Activated CD8-positive, alpha-beta T cell treated with anti-CD3 and anti-CD28 coated beads, Interleukin-2, amount 10 ng/mL, durations not matched to agents 7 days and 5 days (primary cell): ENCODE measurements at places on chromosomes 1 and 21. TPM values are rescaled to one million over a fixed set of nuclear protein-coding genes. Genes with fewer than 3 reads are reported as not detected.

The KCNA10 gene
- total RNA-seq, result not detected

- no peaks in the 10 kb centered on the region for H3K27me3 ChIP-seq
- no peak overlapping the region for H3K27ac ChIP-seq
- H3K36me3 ChIP-seq, result peaks cover 43% of the 10 kb centered on the region
- no peak overlapping the region for H3K4me3 ChIP-seq
These were observed 48.7 kb downstream of the TRIM33 start for GRCh38 chr1:114462341-114462740.

- no peak overlapping the region for H3K4me3 ChIP-seq
- no peak for DNase-seq
- peaks cover 17% of the 10 kb centered on the region for H3K4me1 ChIP-seq
- no peaks in the 10 kb centered on the region for H3K27me3 ChIP-seq
- no peak overlapping the region for H3K27ac ChIP-seq
These were observed 19.5 kb downstream of the DIO1 start for GRCh38 chr1:53913352-53914033.

The GUCA2B gene
- not detected for total RNA-seq

The CFHR1 gene
- not detected for total RNA-seq

DNA sequence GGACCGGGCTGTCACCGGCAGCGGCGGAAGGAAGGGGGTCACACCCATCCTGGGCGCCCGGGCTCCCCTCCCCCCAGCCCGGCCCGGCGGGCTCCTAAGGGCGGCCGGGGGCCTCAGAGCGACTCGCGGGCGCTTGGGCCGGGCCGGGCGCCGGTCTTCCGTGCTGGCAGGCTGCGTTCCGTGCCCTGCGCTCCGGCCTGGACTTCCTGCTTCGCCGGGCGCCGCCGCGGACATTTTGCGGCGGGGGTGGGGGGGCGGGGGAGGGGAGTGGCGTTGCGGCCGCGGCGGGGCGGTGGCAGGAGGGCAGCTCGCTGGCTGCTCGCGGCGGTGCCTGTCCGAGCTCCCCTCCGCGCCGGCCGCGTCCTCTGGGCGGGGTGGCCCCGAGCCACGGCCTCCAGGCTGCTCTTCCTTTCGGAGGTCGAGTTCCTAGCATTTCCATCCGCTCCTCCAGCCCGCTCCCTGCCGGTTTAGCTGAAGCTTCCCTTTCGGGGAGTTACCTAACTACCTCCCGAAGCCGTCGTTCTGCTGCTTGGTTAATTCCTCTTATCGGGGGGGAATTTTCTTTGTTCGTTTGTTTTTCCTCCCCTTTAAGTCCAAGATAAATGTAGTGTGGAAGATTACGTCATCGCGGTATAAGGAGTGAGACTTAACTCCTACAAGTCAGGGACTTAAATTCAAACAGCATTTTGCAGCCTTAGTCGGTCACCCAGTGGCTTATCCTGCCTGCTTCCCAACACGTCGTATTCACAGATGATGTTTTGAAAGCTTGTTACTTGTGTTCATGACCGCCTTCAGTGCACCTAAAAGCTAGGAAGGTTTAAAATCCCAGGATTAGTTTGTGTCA, 730 bp downstream of the CDC42 start:
- H3K27me3 ChIP-seq, result no peaks in the 10 kb centered on the region
- H3K4me3 ChIP-seq, result peak overlapping the region; percentile 93
- DNase-seq, result peak; percentile 60
- peak overlapping the region; percentile 91 for H3K27ac ChIP-seq
- peaks cover 70% of the 10 kb centered on the region for H3K4me1 ChIP-seq

The IPO13 gene
- total RNA-seq, result 24.5 TPM

The TPTE gene
- total RNA-seq, result not detected
